ENCODE measurements at places on chromosomes 11 and 22.

GRCh38 chr11:71418643-71419042 lies 29.6 kb downstream of the DHCR7 start:
- peak; percentile 42 for DNase-seq

DNA sequence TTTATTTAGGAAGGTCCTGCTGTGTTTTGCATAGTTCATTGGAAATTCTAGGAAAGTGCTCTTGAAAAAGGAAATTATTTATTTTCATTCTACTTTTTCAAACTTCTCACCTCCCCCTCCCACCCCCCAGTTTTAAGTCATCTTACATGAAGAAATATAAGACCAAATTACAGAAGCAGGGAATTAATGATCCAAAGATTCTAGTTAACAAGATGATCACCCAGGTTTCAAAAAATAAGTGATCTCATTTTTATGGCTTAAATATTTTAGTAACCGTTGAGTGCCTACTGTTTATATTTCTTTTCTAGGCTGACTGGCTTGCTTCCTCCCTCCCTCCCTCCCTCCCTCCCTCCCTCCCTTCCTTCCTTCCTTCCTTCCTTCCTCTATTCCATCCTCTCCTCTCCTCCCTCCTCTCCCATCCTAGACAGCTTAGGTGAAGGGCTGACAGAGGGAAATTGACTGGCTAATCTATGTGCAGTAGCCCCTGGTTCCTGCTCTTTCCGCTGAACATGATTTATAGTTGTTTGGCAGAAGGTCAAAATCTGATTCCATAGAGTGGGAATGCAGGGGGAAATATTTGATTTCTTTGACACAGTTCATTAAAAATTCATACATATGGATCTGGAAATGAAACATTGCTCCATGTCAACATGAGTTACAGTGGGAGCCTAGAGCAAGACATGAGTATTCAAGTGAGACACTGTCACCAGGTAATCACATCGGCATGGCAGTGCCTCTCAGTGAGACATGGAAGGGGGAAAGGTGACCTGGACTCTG lies 123.4 kb downstream of the COMMD9 start:
- no peak for DNase-seq

GRCh38 chr11:36326524-36327419 lies 30.7 kb downstream of the PRR5L start:
- no peak for DNase-seq

- DNase-seq, result no peak
Observed at GRCh38 chr11:127269911-127270310, 269.3 kb upstream of the KIRREL3 start.

DNA sequence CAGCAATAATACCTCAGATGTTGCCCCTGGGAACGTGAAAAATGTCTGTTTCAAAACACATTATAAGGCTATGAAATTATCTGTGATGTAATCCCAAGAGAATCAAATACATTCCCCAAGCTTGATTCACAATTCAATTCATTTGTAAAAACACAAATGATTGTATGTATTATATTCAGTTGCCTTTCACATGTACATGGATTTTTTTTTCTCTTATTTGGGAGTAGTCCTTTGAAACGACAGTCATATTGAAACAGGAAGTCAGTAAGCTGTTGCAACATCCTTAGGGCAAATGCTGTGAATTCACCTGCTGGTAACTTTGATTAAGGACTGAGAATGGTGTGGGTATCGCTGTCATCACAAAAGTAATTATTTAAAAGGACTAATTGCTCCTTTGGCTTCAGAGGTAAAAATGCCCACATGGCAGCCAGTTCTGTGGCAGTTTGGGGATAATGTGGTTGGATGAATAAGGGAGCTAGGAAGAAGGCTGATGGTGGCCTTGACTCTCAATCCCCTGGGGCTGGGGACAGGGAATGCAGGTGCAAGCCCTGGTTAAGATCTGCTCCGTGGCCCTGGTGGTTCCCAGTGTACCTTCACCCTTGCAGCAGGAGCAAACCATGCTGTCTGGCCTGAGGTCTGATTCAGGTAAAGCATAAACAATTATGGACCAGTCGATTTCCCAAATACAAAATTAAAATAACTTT lies 13.2 kb downstream of the EHF start:
- peak; percentile 25 for DNase-seq

DNA sequence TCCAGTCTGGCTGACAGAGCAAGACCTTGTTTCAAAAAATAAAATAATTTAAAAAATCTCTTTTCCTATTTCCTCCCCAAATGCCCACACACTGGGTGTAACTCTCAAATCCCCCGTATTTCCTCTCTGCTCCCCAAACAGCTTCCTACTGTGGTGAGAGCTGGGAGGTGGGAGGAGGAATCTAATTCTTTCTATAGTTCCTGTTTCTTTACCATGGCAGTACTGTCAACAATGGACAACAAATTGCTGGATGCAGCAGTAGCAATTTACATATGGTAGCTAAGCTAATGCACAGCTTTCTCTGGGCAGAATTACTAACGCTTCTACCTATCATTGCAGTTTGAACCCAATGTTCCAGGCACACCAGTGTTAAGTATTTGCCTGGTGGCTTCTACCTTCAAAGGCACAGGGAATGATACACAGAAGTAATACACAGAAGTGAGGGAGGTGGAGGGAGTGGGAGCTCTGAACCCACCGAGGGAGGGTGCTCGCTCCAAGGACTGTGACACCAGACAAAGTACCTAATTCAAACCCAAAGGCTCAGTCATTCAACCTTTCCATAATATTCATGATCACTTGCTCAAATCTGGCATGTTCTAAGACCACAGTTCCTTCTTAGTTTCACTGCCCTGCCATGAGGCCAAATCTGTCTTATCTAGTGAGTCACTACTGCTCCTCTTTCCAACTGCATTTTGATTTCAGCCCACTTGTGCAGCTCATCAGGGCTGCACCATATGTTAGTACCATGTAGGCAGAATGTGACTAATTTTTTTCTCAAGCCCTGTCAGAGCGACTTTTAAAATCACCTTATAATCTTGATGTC lies 37.9 kb downstream of the CELF1 start:
- no peak for DNase-seq

- DNase-seq, result no peak
Observed at GRCh38 chr11:89381094-89381493, 110.1 kb downstream of the NOX4 start.

- DNase-seq, result no peak
Observed at GRCh38 chr11:6357222-6357621, 33.1 kb upstream of the SMPD1 start.

DNA sequence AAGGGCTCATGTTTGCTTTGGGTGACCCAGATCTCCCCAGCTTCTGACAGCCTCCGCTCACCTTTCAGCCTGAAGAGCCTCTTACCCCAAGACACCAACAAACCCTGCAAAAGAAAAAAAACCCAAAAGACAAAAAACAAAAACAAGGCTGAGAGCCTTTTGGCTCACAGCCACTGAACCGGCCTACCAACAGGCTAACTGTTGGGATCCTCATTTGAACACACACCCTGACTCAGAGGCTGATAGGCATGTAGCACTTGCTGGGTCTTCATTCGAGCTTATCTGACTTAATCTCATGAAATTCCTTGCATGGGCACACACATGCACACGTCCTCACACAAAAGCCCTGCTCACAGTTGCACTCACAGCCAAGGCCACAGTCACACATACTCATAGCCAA lies 22.9 kb upstream of the TSKU start:
- no peak for DNase-seq

DNA sequence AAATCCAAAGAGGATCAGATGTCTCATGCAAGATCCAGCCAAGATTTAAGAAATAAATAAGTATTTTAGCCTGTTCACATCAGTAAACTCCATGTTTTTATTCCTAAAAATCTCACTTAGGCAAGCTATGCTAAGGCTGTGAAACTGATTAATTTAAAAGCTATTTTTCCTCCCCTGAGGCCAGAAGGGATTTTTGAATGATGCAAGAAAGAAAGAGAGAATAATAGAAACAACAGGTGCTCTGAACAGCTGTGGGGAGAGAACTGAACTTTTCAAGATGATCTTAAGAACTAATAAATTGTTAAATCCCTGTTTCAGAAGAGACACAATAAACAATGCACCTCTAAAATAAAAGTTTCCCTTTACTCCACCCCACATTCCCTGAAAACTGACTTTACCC lies 241.6 kb downstream of the DLG2 start:
- no peak for DNase-seq

DNA sequence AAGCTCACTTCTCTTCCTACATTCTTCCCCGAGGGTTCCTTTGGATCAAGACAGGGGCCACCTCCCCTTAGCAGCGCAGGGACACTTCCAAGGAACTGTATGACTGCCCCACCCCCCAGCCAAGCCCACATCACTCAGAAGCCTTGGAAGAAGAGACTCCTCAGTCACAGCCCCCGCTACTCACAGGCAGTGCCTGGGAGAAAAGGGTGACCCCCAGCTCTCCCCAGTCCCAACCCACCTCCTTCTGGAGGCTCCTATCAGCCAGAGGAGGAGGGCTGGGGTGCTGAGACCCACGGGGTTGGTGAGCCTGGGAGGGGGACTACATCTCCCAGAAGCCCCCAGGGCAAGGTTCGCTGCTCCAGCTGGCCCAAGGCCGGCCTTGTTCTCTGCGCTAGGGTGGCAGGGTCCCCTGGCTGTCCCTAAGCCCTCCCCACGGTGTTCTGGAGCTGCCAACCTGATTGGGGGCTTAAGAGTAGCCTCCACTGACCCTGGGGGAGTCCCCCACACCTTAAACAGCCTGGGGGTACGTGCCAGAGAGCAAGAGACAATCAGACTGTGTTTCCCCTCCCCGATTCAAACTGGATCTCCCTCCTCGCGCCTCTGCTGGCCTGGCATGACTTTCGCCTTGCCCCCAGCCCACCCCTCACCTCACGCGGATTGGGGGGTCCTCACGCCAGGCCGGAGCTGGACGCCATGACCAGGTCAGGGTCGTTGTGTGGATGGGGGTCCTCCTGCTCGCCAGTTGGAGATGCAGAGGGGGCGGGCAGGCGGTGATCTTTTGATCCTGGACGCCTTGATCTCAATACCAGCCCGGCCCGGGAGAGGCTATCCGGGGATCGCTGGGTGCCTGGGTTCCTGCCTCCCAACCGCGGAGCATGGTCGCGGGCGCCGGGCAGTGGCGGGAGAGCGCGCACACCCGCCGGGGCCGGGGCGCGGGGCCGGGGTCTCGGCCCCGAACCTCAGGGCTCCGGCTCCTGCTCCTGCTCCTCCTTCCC lies 838 bp downstream of the BCL9L start:
- DNase-seq, result no peak

DNA sequence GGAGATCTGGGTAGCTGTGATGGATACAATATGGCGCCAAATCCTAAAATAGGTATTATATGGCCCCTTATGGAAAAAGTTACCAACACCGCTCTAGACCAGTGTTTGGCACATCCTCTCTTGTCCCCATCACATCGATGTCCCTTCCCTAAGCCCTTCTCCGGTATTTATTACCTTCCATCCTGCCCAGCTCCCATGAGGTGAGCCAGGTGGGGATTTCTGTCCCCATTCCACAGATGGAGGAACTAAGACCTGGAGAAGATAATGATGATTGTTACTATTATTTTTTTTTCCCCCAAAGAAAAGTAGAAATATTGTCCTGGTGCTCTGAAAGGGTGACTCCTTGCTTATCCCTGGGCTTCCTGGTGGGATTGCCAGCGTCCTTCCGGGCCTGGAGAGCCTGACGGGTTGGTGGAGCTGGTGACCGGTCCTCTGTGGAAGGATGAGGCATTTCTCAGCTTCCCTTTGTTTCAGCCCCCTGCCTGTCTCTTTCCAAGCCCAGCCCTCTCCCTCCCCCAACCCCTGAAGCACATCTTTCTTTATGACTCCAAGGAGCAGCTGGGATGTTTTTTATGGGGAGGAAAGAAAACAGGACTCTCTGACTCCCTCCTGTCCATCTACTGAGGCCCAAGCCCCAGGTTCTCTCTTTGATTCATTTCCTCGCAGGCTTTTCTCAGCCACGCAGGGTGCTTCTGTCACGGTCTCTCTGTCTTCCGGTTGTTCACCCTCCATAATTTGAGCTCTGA lies 65.4 kb downstream of the TP53I11 start:
- no peak for DNase-seq

- no peak for DNase-seq
Observed at GRCh38 chr11:29452146-29452545, 564.7 kb downstream of the KCNA4 start.

DNA sequence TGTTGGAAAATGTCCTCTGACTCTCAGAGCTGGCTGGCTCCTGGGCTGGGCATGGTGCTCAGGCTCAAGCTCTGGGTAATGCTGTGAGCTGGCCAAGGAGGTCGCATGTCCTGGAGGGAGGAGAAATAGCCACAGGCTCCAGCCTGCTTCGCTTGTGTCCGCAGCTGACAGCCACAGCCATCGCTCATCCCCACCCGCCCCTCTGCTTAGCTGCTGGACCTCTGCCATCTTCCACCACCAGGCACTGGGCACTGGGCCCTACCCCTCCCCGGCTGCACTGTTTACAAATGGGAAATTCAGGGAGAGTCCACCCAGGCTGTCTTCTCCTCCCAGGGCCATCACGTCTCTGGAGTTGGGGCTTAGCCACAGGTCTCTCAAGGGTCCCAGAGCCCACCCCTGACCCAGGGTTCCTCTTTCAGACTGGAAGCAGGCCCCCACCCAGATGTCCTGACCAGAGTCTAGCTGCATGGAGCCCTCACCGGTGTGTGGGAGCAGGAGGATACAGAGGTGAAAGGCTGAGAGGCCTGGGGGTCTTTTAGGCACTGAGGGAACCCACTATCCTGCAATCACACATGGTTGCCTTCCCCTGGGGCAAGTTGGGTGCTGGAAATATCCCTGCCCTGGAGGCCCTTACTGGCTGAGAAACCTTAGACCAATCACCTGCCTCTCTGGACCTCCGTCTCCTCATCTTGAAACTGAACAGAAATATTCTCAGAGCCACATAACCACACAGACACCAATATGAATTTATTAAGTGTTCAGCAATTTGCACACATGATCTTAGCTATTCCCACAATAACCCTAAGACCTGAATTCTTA lies 62.7 kb downstream of the CD82 start:
- DNase-seq, result peak; percentile 47

DNA sequence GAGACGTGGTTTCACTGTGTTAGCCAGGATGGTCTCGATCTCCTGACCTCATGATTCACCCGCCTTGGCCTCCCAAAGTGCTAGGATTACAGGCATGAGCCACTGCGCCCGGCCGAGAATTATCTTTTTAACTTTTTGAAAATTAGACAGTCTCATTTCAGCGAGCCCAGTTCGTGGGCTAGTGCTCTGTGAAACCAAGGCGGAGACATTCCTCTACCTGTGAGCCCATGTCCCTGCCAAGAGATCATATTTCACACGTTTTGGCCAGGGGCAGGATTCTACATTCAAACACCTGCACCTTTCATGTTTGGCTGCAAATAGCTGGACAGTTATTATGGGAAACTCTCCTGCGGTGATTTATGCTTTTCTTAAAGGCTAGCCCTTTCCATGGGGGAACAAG lies 60.3 kb downstream of the IRAG1 start:
- no peak for DNase-seq

GRCh38 chr11:7599209-7599608 lies 74.1 kb downstream of the CYB5R2 start:
- DNase-seq, result no peak

- DNase-seq, result no peak
Observed at GRCh38 chr11:35426351-35426750, 7.0 kb upstream of the SLC1A2 start.
